ENCODE measurements at places on chromosomes 5 and 9.

GRCh38 chr5:77560677-77561263, 68.7 kb upstream of the WDR41 start:
- DNase-seq: peak; percentile 69

GRCh38 chr9:75891771-75892215, 1.3 kb downstream of the PCSK5 start:
- DNase-seq: no peak

GRCh38 chr9:121278477-121279261, 10.7 kb downstream of the GSN start:
- DNase-seq: peak; percentile 22

DNA sequence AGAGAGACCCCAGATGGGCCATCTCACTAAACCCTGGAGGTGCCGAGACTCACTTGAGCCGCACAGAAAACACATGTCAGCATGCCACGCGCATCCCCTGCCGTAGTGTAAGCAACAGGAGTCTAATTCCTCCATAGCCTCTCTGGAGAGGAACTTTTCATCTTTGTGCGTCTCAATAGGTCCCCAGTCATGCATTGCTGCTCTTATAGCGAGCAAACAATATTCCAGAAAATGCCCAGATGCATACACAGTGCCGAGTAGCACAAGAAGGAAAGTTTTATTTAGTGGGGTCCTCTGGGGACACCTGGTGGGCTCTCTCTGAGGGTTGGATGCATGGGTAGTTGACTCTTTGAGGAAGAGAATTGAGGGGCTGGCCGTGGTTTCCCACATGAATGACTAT, 97.9 kb upstream of the DAP start:
- no peak for DNase-seq

GRCh38 chr5:90530736-90531487, 1.5 kb upstream of the LYSMD3 start:
- DNase-seq: no peak

DNA sequence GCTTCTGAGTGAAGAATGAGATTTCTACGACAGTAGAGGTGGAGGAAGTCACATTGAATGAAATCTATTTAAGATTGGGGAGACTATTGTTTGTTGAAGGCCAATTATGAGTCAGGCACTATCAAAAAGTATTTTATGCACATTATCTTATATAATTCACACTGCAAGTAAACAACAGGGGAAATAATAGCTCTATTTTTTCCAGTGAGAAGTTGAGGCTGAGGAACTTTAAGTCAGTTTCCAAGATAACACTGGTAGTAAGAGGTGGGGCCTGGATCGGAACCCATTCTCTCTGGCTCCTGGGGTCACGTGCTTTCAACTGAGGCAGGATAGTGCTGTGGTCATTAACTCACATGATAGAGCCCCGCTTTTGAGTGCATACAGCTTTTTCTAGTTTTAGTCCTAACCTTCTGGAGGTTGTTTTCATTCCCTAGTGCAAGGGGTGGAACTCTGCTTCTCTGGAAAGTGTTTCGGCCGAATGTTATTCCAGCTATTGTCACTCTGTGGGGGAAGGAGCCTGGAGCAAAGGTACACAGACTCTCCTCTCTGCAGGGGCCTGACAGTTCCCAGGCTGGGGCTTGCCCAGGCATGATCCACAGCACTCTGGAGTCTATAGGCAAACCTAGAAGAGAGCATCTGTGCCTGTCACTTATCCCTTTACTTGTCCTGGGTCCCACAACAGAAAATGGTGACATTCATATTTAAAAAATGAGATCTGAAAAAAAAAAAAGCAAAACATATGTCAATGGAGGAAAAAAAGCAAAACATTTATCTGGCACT, 352.4 kb upstream of the ACTBL2 start:
- DNase-seq: no peak

- no peak for DNase-seq
Measured at GRCh38 chr5:178069909-178070308, 43.4 kb upstream of the N4BP3 start.

GRCh38 chr9:90995516-90995915, 193.9 kb downstream of the SYK start:
- no peak for DNase-seq

DNA sequence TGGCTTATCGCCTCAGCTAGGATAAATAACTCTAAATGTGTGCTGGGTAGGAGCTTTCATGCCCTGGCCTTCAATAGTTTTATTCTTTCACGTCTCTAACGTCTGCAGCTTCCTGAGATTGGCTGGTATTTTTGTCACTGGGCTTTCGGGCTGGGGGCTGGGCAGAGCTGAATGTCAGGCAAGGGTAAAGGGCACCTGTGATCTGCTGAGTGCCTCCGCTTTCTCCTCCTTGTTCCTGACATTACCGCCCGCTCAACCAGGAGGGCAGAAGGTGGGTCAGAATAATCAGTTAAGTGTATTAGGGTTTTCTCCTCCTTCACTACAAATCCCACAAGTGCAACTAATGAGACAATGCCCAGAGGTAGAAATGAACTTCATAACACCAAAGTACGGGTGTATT, 216.6 kb downstream of the TSSK1B start:
- no peak for DNase-seq

DNA sequence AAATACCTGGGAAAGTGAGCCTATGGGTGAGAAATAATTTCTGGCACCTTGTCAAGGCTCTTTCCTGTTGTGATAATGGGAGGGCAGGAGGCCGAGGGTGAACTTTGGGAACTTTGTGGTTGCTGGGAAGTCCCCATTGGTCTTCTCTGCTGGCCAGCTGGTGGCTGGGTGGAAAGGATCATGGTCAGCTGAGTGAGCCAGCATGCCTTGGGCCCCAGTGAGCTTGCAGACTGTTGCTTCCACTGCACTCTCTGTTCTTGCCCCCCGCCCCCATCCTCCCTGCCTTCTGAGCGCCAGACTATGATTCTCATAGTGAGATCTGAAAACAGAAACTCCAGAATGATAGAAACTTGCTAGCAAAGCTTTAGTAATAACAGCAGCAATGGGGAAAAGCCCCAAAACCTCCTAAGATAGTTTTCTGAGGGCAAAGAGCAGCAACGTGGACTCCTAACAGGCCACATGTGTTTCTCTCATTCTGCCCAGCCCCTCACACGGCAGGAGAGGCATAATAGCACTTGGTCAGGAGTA, 139.2 kb upstream of the SMARCA2 start:
- DNase-seq: no peak

DNA sequence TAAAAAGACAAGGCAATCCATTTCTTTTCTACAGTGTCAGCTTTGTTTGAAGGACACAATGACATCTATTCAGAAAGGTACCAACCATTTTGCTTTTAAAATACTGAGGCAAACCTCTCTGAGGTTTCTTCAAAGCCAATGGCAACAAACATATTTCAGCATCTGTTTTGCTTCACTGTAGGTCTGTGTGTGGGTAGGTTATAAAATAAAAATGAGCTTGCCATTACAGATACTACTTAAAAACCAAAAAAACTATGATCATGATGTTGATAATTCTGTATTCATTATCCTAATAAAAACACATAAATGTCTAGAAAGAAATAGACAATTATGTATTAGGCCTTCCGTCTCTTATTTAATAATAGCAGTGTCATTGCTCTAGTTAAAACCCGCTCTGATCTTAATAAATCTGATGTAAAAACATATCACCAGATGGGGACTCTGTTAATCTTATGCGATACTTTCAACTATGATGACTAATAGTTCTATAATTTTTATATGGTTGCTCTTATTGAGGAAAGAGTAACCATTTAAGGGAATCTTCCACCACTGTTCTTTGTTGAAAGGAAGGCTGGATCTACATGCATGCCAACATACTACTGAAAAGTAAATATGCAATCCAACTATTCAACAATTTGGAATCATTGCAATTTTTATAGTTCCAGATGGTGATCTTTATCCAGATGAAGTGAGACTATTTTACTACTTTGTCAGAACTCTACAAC, 647.2 kb downstream of the PDE4D start:
- no peak for DNase-seq

- no peak for DNase-seq
Measured at GRCh38 chr5:159097784-159098602, 1.7 kb downstream of the EBF1 start.

GRCh38 chr5:150146862-150147601, 8.6 kb downstream of the PDGFRB start:
- no peak for DNase-seq

DNA sequence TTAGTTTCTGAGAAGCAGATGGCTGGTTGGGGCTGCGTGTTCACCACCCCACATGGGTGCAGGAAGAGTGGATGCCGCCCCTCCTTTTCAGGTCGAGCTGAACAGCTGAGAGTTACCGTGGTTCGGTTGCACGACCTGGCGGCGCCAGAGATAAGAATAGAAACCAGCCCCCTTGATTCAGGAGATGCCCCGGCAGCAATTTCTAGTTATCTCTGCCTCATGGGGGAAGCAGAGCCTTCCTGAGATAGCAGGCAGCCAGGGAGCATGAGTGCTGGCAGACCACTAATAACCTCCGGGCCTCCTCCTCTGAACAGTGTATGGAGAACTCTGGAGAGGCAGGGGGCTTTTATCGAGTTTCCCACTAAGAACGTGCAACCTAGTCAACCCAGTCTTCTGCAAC, 177.8 kb downstream of the NSG2 start:
- no peak for DNase-seq

DNA sequence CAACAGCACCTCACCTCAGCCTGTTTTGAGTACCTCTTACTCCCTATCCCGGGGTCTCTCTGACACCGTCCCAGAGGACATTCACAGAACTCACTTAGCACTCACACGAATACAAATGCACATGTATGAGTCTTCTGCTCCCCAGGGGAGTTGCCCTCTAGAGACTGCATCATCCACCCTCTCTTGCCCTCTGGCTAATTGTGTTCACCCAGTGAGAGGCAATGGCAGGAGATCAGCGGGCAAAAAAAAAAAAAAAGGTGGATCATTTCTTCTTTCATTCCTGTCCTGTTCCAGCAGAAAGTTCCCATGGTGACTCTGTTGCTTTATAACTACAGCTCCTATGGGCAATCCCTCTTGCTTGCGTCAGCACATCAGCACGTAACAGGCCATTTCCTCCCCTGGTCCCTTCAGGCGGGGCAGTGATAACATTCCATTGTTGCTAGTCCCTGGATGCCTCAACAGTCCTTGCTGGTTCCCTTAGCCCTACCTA, 23.5 kb upstream of the SNX2 start:
- no peak for DNase-seq

DNA sequence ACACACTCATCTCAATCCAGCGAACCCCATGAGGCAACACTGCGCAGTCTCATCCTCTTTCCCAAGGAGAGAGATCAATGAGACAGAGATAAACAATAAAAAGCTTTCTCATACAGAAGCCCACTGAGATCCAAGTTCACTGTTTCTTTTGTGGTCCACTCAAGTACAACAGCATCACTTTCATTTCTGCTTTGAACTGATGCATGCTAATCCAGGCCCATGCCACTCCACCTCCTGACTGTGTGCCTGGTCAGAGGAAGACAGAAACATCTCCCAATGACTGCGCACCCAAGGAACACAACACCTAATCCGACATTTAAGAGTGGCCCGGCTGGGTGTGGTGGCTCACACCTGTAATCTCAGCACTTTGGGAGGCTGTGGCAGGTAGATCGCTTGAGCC, 104.0 kb downstream of the SERINC5 start:
- DNase-seq: no peak

DNA sequence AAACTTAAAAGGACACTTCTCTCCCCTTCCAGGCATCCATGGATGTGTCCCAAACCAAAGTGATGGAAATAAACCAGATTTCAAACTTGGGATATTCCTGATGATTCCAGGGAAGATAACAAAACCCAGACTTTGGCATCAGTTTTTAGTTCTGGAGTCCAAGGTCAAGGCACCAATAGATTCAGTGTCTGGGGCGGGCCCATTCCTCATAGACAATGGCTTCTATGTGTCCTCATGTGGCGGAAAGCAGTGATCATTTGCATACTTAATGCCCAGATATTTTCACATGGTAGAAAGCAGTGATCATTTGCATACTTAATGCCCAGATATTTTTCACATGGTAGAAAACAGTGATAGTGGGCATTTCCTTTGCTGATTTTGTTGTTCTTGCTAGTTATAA, 151.4 kb upstream of the DAP start:
- no peak for DNase-seq

DNA sequence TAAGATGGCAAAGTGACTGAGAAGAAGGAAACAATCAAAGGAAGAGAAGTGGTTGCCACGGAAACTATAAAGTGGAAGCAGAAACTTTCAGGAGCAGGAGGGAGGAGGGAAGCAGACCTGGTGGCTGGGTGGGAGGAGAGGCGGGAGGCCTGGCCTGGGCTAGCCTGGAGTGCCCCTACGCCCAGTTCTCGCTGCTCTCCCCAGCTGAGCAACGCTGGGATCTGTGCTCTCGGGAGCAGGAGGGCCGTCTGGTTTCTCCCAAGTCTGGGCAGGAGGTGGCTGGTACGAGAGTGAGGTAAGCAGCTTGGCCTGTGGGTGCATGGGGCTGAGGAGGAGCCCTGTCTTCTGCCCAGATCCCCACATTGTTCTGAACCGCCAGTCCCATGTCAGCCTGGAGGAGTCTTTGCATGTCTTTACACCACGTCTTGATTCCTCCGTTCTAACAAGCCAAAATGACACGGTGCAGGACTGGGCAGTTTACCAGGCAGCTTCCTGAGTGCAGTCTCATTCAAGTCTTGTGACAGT, 15.0 kb upstream of the DAB2IP start:
- DNase-seq: no peak

- DNase-seq: no peak
Measured at GRCh38 chr5:113273948-113274347, 160.8 kb downstream of the TSSK1B start.

DNA sequence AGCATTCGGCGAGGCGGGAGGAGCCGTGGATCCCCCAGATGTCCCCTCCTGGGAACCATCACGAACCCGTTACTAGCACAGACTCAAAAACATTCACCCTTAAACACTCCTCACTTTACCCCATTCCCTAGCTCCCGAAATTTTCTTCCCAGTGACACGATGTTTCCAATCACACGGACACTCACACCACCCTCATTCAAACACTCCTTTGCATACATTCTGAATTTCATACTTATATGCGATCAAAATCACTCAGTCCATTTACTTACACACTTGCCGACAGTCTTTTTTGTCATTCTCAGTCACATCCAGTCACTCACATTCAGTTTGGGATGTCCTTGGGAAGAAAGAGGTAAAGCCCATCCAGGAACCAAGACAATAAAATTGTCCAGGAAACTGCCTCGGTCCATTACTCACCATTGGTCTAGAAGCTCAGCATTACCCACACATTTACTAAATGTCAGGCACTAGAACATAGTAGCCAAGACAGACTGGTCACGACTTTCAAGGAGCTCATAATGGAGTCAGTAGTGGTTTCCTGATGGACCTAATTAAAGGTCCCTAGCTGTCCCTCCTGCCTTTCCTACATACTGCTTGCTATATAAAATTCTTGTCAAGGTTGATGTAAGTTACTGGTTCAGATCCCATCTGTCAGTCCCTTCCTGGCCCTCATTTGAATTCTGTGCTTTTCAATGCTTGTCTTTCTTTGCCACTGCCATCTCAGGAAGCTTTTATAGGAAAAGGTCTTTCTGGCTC, 574 bp downstream of the SLC35A4 start:
- no peak for DNase-seq

GRCh38 chr9:99713838-99714306, 107.8 kb upstream of the NR4A3 start:
- DNase-seq: no peak

GRCh38 chr9:97807681-97808080, 45.3 kb upstream of the FOXE1 start:
- DNase-seq: no peak
